ENCODE measurements at places on chromosomes 13 and 19.

GRCh38 chr19:33778089-33778791, 18.4 kb upstream of the KCTD15 start:
- peak; percentile 98 for DNase-seq

DNA sequence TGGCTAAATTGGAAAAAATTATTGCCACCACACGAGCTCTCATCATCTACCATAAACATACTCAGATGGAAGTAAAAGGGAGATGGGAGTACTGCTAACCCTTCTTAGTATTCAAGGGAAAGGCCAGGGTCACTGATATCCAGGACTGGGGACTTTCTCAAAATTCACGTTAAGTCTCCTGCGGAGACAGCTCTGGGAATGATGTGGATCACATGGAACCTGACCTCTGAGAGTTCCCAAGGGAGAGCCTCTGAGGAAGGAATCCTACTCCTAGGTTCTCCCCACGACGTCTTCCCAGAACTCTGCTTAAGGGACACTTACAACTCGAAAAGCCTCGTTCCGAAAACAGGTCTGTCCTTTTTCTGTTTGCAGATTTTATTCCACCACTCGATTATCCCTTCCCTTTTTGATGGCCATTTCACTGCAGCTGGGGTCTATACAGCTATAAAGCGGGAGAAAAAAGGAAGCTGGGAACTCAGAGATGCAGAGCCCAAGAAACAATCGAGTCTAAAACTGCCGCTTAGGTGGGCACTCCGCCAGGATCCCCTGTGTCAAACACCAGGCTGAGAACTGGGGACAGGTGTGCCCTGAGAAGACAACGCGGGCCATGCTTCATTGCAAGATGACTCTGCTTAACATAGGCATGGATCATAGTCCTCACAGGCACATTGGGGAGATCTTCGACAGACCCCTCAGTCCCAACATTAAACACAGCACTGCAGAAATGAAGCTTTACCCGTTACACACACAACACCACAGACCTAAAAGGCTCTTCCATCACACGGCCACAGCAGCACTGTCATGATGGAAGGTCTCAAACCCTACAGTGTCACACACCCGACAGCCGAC, 823 bp upstream of the ZNF567 start:
- no peak for DNase-seq

DNA sequence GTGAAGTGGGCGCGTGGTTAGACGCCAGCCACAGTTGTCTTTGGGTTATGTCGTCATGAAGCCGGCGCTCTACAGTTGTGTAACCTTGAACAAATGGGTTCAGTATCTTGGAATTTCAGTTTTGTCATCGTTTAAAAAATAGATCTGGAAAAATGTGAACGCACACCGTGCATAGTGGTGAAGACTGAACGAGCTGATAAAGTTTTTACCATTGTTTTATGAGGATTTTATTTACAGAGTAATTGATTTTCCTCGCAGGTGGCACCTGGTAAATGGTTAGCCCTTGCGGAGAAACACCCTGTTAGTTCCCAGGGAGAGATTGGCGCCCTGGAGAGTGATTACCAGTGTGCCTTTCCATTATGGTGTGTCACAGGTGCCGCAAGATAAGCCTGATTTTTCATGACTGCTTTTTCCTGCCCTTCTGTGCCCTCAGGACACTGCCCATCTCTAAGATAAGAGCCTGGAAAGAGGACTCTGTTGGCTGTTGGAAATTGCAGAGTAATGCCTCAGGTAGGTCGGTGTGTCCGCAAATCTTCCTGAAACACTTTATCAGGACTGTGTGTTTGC, 577 bp downstream of the ZNF181 start:
- DNase-seq, result no peak

GRCh38 chr19:41551711-41552110, 24.3 kb upstream of the CEACAM21 start:
- no peak for DNase-seq

- DNase-seq, result no peak
These were observed 1.6 kb downstream of the FAM83E start for GRCh38 chr19:48613024-48613851.

- no peak for DNase-seq
These were observed 89.5 kb upstream of the DOCK9 start for GRCh38 chr13:99067159-99067985.

DNA sequence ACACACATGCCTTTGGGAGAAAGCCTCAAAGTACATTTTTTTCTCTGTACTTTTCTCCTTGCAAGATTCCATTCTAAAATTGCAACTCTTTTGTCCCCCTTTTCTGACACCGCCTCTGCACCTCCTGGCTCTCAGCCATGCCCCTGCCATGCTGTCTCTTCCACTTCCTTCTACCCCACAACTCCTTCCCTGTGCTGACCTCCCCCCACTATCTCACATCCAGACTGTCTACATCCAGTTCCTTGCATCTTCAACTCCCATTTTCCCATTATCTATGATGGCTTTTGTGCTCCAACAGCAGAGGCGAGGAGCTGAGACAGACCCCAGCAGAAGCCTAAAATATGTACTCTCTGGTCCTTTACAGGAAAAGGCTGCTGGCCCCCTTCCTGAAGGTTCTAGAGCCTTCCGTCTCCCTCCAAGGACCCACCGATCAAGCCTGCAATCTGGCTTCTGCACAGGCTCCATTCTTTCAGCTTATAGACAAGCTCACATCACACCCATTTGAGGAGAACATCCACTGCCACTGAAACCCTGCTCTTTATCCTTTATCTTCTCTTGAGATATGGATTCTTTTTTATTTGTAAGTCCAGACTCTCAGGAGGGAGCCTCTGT, 50.2 kb downstream of the RFX2 start:
- DNase-seq, result no peak

Measured in GM19239 (cell line).